ENCODE measurements at places on chromosomes 2 and 18. TPM values are rescaled to one million over a fixed set of nuclear protein-coding genes. Genes with fewer than 3 reads are reported as not detected.

Gene AFF3
- total RNA-seq = 43.5 TPM

Gene ZAP70
- total RNA-seq = 1.9 TPM

- no peak for DNase-seq
These were observed 3.9 kb upstream of the WDSUB1 start for GRCh38 chr2:159290289-159290907.

- DNase-seq = no peak
These were observed 71.1 kb downstream of the MGAT5 start for GRCh38 chr2:134324947-134325346.

DNA sequence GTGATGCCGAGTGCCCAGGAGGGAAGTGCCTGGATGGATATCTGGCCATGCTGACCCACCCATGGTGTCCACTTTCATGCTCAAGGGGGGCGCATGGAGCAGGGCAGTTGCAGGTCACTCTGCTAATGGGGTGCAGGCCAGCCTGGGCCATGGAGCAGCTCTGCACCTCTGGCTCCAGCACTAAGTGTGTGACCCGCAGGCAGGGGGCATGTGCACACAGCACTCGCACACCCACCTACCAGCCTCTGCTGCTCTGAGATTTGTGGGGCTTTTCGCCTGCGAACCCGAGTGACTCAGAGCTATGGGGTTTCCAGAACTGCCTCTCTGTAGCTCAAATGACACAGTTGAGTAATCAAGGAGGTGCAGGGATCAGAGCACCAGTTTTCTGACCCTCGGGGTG lies 66.2 kb downstream of the CYP26B1 start:
- no peak for DNase-seq

DNA sequence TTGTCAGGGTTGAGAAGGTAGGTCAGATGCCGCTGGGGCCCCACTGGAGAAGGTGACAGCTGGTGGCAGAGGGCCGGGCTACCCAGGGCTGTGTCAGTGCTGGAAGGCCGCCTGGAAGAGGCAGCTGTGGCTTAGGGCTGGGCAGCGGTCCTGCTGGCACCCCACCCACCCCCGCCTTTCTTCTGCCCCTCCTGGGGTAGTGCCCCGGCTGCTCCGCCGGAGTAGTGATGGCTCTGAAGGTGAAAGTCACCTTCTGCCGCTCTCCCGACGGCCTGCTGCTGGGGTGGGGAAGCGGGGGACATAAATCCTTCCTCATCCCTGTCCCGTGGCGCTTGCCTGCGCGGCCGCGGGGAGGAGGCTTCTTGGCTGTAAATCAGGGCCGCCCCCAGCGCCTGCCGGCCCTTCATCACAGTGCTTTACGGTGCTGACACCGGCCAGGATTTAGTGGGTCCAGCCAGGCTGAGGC lies 332.2 kb downstream of the DYSF start:
- no peak for DNase-seq

- no peak for DNase-seq
These were observed 5.8 kb upstream of the GATA6 start for GRCh38 chr18:22163416-22164161.

Gene FZD7
- 69.5 TPM for total RNA-seq

DNA sequence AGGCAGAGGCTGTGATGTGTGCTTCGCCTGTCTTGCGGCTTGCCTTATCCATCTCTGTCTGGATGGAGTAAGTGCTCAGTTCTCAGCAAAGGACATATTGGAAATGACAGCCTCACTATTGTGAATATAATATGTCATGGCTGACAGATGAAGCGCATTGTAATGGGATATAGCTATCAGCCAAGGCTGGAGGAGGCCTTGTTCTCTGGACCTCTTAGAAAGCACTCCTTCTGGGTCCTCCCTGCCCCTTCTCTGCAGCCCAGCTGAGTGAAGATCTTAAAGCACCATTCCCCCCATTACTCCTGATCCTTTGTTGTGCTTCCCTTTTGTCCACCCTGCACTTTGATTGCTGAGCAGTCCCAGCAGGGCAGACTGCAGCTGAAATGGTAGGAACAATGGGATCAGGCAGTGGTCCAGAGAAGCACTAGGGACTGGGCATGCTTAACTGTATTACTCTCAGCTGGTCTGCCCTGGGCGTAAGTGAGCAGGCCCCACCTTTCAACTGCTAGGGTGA lies 265.3 kb downstream of the SETBP1 start:
- DNase-seq = no peak

Gene CHRNG
- total RNA-seq = 3.5 TPM

Gene TPO
- 0.74 TPM for total RNA-seq

GRCh38 chr2:216650626-216651257 lies 17.5 kb downstream of the IGFBP2 start:
- DNase-seq = no peak

Gene ACSL3
- total RNA-seq = 136 TPM

DNA sequence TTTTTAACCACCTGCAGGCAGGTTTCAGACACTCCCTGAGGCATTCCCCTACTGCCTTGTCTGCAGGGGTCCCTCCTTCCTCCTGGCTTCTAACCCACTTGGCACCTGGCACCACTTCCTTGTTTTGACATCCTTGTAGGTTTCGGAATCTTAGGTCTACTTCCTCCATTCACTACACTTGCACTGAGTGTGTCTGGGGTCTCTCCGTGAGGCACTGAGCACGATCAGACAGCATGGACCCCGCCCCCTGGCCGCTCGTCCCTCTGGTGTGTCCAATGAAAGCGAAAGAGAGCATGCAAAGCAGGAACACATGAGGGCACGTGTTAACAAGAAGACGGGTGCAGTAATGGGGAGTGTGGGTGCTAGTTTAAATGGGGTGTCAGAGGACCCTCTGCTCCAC lies 63.8 kb downstream of the HAUS1 start:
- DNase-seq = no peak

- peak; percentile 25 for DNase-seq
These were observed 425 bp downstream of the ASB3 start for GRCh38 chr2:53786352-53786704.

All from urinary bladder (tissue), 4 donors.